Cerebellar nuclear complex (tissue), 1 donor: ENCODE measurements at places on chromosomes 7 and 10.

DNA sequence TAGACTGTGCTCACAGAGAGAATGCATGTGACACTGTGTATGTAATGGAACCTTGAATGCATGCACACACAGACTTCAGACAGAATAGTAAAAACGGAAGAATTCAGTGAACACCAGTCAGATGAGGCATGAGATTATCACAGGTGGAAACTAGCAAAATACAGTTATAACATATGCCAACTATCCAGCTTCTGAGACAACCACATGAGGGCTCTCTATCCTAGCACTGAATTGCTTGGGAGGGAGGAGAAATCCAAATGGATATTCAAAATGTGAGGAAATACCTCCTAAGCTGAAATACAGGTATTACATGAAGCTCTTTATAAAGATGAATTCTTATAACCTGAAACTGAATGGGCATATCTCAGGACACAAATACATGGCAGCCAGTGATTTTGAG lies 30.6 kb downstream of the GARS1 start:
- DNase-seq: no peak

DNA sequence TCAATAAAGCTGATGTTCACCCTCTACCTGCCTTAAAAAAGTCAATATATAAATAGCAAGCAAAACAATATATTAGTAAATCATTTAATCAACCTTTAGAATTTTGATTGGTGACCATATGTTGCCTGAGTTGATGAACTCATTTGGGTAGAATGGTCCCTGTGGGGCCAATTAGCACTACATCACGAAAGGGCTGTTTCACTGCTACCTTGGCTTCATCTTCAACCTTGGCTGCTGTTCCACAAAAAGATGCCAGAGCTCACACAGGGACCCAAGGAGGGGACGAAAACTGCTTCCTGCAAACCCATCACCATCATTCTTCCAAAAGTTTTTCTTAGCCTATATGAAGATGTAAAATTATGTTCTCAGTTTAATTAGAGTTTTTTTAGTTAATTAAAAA lies 35.4 kb upstream of the HBP1 start:
- DNase-seq: no peak

- DNase-seq: no peak
Observed at GRCh38 chr7:11133436-11133959, 159.8 kb downstream of the PHF14 start.

- no peak for DNase-seq
Observed at GRCh38 chr10:61589547-61590243, 73.0 kb upstream of the CABCOCO1 start.

- no peak for DNase-seq
Observed at GRCh38 chr10:133350950-133351329, 3.8 kb downstream of the PRAP1 start.

GRCh38 chr10:117752103-117752502 lies 209.6 kb downstream of the EMX2 start:
- DNase-seq: no peak

GRCh38 chr7:110800984-110801383 lies 289.9 kb upstream of the LRRN3 start:
- no peak for DNase-seq
